ENCODE measurements at places on chromosomes 7 and 10.
A peak's percentile ranks its signal among the peaks of the same experiment; 100 is the strongest.

- no peak for DNase-seq
Measured at GRCh38 chr7:39587393-39587792, 21.2 kb downstream of the YAE1 start.

DNA sequence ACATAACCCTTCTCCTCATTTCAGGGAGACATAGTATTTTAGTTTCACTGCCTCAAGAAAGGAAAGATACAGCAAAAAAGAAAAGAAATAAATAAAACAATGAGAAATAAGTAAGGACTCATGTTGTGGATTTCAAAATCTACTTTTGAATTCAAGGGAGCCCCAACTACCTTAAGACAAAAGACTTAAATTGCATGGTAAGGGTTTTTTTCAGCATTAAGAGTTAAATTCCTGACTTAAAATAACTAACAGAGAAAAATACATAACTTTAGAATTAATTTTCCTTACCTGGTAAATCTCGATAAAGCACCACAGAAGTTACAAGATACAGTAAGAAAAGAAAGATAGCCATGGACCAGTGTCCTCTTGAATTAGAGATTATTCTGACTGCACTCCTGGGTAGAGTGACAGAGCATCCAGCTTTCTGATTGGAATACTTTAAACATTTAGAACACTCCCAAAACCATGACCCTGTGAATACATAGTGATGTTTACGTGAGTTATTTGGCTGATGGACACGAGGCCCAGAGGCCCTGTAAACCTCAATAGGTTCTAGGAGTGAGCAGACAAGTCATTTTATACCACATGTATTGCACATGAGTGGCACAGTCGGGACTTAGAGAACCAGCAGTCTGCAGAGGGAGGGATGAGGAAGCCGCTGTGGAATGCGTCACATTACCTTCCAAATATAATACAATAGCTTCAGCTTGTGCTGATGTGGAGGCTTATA, 292.5 kb upstream of the SEMA3C start:
- DNase-seq = no peak

DNA sequence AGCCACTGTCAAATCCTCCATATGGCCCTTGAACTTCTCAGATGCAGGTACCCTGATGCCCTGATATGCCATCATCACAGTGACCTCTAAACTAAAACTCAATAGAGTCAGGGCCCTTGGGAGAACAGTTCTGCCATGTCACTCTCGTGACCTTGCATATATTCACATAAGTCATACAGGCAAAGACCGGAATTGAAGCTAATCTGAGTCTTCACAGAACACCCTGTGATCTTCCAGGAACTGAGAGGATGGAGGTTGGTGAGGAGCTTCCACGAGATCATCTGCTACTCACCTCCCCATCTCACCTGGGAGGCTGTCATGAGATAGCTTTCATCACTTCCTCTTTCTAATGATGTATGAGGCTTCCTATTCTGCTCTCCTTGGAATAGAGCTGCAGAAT, 228.7 kb upstream of the CCDC6 start:
- DNase-seq = no peak

DNA sequence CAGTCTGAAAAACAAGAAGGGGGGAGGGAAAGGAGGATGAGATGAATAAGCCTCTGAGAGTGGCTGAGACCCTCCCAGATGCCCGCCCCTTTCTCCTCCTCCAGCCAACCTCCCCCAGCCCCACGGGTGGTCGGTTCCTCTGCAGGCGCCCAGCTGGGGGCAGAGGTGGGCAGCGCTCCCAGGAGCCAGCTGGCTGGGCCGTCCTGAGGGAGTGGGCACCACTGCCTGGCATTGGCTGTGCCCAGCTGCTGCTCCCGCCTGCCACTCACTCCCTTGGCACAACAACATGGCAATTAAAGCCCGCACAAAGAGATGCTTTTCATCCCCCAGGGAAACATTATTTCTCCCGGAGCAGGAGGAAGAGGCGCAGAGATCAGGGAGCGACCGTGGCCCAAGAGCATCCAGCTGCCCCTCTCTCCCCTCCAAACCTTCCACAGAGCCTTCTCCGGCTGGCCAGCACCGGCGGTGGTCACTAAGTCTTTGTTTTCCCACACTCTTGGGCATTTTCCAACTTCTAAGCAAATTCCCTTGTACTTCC, 107.2 kb downstream of the SPDYE5 start:
- DNase-seq = peak; percentile 93

- DNase-seq = no peak
Measured at GRCh38 chr7:117435475-117436043, 8.3 kb upstream of the ASZ1 start.

DNA sequence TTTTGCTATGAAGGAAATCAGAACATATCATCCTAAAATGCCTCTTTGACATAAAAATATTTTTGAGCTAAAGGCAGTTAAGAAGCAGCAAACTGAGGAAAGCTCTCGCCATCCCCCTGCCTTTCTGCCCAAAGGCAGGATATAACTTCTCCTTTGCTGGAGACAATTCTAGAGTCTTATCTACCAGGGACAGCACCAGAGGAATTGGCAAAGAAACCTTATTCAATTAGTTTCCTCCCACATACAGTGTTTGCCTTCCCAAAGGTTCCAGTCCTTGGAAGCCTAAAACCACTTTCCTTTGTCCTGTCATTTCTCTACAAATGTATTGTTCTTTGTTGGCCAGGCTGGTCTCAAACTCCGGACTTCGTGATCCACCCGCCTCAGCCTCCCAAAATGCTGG, 33.7 kb downstream of the MASTL start:
- DNase-seq = no peak

DNA sequence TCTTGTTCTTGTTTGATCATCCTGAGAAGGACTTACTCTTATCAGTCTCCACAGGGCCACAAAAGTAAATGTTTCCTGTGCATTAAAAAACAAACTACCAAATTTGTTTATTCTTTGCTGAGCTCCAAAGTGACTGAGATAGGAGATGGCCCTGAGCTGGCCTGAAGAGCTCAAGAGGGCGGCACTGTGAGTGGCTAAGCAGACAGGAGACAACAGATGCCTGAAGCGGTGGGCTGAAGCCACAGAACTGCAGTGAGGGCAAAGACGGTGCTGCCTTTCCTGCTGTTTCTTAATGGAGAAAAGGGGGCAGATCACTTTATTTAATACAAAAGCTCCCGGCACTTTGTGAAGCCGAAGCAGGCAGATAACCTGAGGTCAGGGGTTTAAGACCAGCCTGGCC, 379.6 kb downstream of the ARL4A start:
- no peak for DNase-seq

DNA sequence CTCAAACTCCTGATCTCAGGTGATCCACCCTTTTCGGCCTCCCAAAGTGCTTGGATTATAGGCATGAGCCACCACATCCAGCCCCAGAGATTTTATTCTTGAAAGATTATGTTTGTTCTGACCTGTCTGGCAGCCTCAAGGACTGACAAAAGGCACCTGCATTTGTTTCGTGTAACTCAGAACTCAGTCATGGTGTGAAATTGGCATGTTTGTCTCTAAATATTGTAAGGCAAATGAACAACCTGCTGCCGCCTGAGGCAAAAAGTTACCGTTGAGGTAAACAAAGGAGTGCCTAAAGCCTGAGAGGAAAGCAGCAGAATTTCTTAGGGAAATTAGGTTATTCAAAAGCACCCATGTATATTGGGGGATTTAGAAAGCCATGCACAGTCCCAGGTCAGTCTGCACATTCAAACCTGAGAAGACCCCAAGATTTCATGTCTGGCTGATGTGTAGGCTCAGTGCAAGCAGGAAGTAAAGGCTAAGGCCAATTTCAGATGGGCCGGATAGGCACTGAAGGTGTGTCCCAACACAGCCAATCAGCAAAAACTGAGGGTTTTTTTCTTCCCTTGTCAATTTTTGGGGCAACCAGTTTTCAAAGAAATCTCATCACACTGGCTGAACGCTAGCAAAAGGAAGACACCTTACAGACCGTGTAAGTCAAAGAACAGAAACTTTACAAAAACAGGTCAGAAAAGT, 33.3 kb upstream of the HHEX start:
- no peak for DNase-seq

GRCh38 chr7:152675759-152676636, at the start of gene XRCC2:
TSS of gene XRCC2 (minus strand) at chr7:152676141. CDS start at chr7:152676079, 62 bp downstream.
- peak; percentile 91 for DNase-seq

- no peak for DNase-seq
Measured at GRCh38 chr7:109956916-109957315, 1134.0 kb upstream of the LRRN3 start.

GRCh38 chr7:77791956-77792355, 6.3 kb downstream of the TMEM60 start:
- DNase-seq = no peak

- no peak for DNase-seq
Measured at GRCh38 chr7:142612237-142612881, 136.9 kb upstream of the PRSS1 start.

GRCh38 chr10:63430091-63430998, 35.4 kb downstream of the JMJD1C start:
- no peak for DNase-seq

DNA sequence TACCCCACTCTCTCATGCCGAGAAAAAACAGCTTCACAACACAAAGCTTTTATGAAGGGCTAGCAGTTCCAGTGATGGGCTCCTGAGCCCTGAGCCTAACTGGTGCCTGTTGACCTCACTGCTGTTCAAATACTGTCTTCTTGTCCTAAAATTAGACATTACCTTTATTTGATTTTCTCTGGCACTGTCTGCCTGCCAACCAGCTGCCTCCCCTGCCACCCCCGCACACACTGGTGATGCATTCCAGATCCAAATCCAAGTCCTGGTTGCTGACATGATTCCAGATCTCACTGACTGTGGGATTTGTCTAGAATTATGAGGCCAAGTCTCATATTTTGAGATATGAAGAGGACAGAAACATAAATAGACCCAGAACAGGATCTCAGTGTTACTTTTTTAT, 816.2 kb downstream of the NRG3 start:
- DNase-seq = no peak

DNA sequence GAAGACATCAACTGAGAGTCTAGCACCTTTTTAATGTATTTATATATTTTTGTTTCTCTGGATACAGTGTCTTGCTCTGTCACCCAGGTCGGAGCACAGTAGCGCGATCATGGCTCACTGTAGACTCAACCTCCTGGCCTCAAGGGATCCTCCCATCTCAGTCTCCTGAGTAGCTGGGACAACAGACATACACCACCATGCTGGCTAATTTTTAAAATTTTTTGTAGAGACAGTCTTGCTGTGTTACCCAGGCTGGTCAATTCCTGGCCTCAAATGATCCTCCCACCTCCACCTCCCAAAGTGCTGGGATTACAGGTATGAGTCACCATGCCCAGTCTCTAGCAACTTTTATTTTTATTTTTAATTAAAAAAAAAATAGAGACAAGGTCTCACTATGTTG, 51.4 kb upstream of the ANLN start:
- DNase-seq = no peak

DNA sequence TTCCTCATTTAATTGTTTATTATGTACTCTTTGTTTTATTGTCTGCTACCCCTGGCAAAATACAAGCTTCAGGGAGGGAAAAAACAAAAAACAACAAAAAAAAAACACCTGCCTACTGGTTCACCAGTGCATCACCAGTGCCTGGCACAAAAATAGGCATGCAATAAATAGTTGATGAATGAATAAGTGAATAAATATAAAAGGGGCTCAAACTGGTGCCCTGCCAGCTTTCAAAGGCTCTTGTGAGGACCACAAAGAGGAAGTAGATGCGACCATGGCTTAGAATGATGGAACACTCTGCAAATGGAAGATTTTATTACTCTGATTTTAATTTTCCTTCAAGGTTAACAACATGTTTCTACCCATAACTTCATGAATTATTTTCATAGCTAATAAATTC, 213.0 kb upstream of the INHBA start:
- DNase-seq = no peak

GRCh38 chr7:114295522-114295921, 119.1 kb upstream of the FOXP2 start:
- no peak for DNase-seq

DNA sequence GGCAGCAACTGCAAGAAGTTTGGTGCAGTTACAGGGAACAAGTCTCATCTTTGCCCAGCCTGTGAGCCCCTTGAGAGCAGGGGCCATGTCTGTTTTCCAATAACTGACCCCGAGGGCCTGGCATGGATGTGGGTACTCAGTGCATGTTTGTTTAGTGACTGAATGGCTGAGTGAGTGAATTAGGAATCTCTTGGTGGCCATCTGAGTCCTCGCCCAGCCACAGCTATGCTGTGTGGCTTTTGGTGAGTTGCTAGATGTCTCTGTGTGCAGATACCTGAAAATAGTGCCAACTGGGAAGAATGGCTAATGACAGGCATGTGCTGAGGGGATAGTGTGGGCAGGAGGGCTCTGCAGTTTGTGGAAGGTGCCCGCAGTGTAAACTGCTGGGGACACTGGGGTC, 54.4 kb upstream of the PCBD1 start:
- no peak for DNase-seq

- no peak for DNase-seq
Measured at GRCh38 chr10:106107706-106108105, 1056.8 kb downstream of the SORCS1 start.

DNA sequence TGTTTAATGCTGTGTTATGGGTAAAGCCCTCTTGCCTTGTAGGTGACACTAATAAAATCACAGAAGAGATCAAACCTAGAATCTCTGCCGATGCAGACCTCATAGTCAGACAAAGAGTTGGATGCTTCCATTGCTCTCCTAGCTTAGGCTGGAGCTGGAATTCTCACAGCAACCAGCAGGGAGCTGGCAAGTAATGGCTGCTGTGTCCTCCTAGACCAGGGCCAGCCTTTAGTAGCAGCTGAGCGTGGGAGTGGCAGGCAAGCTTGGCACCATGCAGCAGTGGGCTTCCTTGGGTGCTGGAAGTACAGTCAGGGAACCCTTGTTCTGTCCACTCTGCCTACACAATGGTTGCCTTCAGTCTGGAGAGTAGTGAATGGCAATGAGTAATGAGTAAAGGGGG, 598.3 kb upstream of the GALNT17 start:
- DNase-seq = no peak

DNA sequence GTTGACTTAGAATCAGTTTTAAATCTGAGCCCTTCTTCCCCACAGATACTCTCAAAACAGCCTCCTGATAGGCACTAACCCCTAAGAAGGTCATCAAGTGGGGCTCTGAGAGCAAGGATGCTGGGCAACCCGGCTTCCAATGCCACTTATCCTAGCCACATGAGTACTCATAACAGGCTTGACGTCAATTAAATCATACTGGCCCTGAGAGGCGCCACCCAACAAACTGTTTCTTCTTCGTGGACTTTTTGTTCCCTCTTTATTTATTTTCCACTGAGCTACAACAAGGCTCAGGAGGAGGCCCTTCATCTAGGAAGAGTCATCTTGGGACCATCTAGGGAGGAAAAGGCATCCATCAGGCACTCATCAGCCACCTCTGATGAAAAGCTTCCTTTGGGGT, 255.9 kb downstream of the KCNMA1 start:
- no peak for DNase-seq

DNA sequence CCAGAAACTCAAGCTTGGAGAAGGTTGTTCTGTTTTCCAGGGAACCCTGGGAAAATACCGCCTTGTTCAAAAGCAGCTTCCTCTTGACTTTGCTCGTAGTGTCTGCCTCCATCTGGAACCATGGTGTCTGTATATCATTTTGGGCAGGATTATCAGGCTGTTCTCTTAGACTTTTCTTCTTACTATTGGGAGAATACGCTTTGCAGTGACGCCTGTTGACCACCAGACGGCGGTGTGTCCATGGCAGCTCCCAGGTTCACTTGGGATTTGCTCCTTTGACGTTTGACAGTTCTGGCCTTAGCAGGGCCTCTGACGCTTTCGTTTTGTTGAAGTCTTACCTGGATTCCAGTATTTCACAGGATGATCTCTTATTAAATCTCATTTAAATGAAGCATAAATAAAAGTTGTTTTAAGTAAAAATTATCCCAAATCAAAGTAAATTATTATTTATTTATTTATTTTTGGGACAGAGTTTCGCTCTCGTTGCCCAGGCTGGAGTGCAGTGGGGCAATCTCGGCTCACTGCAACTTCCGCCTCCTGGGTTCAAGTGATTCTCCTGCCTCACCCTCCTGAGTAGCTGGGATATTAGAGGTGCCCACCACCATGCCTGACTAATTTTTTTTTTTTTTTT, 41.8 kb upstream of the GJD4 start:
- DNase-seq = no peak
